ENCODE measurements at places on chromosomes 5 and 9.

GRCh38 chr5:55364537-55365055 is 56.8 kb downstream of the MTREX start:
- DNase-seq = no peak

GRCh38 chr5:90875456-90875855 is 316.9 kb downstream of the ADGRV1 start:
- no peak for DNase-seq

GRCh38 chr5:14236757-14237156 is 93.6 kb downstream of the TRIO start:
- no peak for DNase-seq

DNA sequence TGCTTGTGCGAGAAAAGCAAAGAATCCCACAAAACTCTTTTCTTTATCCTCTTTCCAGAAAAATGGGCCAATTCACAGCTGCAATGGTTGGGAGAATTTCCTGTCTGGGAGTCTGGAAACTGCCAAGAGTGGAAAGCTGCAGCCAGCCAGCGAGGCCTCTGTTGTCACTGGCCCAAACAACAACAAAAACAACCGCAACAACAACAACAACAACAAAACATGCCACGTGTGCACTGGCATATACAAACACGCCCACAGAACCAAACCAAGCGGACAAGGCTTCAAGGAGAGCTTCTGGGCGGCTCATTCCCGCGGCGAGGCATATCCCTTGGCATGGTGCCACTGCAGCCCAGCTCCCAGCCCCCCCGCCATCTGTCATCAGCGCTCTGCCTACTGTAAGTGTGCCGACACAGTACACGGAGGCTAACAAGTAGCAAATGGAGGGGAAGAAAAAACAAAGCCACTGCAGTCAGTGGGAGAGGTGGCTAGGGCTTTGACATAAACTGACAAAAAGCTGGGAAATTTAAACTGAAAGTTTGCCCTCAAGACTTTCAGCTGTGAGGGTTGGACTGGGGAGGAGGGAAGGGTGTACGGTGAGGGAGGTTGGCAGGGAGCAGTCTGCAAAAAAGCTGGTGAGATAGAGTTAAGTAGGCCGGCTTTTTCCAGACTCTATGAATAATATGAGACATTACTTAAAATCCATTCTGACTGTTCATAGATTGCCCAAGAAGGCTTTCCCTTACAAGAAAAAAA is 165.0 kb upstream of the ZNF462 start:
- DNase-seq = no peak

DNA sequence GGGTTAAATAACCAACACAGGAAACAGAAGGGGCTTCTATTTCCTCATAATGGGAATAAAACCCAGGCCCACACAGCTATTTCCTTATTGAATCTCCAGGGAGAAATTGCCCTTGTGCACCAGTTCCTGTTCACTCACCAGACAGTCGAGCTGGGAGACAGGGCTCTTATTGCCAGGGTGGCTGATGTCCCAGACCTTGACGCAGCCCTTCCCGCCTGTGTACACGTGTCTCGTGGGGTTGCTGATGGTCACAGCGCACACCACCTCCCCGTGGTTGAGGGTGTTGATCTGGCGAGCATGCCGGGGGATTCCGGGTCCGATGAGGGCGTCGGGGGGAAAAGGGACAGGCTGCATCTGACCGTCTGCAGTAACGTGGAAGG is 96.5 kb downstream of the TLE1 start:
- DNase-seq = no peak

DNA sequence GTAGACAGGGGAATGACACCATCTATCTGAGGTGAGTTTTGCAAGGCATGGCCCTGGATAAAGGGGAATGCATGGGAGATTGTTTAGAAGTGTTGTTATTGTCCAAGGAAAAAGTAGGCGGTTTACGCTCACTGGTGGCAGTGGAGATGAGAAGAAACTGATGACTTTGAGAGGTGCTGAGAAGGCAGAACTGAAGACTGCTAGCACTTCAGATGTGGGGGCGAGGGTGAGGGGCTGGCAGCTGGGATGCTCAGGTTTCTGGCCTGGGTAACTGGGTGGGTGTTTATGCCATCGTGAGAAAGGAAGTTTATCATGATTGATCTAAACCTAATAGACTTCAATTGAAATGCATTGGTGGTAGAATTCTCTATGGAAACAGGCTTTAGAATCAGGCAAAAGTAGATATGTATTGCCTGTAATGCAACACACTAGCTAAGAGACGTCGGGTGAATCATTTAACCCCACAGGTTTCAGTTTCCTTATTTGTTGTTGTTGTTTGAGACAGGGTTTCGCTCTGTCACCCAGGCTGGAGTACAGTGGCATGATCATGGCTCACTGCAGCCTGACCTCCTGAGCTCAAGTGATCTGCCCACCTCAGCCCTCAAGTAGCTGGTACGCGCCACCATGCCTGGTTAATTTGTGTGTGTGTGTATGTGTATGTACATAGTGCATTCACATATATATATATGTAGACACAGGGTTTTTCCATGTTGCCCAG is 123.5 kb downstream of the SLC24A2 start:
- DNase-seq = no peak

Data from Panc1 (cell line).